ENCODE measurements at places on chromosomes 16 and 17.

DNA sequence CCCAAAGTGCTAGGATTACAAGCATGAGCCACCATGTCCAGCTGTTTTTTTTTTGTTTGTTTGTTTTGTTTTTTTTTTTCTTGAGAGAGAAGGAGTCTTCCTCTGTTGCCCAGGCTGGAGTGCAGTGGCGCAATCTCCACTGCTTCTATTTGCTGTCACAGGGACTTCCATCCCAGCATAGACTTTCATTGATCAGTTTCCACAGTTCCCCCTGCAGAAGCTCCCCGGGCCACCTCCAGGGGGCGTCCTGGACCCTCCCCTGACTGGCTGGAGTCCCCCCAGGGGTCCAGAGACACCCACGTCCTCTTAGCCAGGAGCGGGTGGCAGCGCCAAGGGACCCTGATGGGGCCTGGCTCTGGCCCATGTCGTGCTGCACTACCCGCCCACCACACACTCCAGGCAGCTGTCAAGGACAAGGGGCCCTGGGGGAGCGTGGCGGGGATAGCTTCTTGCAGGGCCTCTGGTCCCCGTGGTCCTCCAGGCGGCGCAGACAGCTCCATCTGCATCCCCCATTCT is 3.1 kb upstream of the NPW start:
- no peak for DNase-seq

- DNase-seq = no peak
Observed at GRCh38 chr16:24188751-24189318, 67.3 kb upstream of the CACNG3 start.

- peak; percentile 72 for DNase-seq
Observed at GRCh38 chr17:3594051-3594800, 15.0 kb downstream of the TRPV1 start.

DNA sequence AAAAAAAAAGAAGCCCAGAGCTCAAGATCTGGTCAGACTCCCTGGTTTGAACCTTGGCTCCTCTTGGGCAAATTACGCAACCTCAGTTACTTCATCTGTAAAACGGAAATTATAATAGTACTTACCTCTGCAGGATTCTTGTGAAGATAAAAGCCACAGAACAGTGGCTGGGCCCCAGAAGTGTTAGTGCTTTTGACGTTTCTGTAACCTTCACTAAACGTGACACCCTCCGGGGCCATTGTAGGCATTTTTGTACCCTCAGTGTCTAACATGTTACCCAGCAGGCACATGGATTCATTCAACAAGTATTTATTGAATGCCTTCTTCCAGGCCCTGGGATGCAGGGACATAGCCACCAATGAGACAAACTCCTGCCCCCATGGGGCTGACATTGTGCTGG is 58.0 kb downstream of the PITPNC1 start:
- no peak for DNase-seq

DNA sequence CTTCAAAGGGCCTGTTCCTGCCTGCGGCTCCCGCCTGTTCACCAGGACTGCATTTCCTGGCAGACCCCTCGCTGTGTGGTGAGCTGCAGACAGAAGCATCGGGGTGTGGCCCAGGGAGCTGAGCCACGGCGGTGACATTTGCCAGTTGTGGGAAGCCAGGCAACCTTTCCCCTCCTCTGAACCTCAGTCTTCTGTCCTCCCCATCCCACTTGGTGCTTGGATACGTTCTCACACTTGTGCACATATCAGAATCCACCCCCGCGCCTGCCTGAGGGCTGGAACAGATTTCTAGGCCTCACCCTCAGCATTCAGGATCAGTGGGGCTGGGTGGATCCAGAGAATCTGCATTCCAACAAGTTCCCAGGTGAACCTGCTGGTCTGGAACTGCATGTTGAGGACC is 63.5 kb downstream of the CRISPLD2 start:
- no peak for DNase-seq

DNA sequence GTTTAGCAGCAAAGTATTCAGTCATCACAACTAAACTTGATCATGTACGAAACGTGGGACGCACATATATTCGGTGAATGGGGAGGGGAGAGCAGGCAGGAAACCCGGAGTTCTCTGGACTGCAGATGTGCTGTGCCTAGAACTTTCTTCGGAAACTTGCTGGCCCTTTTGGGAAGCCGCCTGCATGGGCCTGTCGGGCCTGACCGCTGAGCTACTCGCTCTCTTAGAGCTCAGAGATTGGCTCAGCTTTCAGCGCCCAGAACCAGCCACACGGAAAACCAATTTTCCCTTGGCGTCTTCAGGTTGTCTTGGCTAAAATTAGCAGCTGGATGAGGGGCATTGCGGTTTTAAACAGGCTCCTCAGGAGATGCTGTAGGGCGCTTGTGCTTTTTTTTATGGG is 38.1 kb downstream of the ZDHHC7 start:
- no peak for DNase-seq

DNA sequence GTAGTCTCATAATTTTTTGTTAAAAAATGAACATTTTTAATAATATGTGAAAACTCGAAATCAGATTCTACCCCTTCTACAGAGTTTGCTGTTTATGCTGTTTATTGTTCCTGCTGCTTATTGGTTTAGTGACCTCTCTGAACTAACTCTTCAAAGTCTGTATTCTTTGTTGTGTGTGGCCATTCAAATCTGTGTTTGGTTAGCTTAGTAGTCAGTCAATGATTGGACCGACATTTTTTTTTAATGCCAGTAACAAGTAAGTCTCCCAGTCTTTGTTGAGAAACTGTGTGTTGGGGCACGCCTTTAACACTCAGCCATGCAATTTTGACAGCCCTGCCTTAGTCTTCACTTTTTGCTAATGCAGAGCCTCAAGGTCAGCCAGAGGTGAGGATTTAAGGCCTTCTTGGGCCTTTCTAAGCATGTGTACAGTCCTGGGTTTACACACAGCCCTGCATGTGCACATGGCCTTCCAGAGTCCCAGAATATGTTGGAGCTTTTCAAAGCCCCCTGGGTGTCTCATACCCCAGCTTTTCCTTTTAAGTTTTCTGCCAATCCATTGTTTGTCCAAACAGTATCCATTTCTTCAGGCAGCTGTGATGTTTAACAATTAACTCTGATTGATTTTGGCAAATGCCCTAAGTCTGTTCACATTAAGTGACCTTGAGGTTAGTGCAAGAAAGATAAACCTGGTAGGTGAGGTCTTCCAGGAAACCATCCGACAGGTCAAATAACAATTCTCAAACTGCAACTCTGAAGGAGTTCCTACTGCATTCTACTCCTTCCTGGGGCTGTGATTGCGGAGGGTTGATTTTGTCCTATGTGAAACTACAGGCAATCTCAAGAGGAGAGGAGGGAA is 389.3 kb downstream of the PMP22 start:
- DNase-seq = no peak

- peak; percentile 70 for DNase-seq
Observed at GRCh38 chr16:78235168-78235800, 135.8 kb downstream of the WWOX start.

Data from fibroblast of skin of back (primary cell).